Adrenal gland (tissue), 19 donors: ENCODE measurements at places on chromosomes 3 and 15. TPM values are rescaled to one million over a fixed set of nuclear protein-coding genes. Genes with fewer than 3 reads are reported as not detected.

DNA sequence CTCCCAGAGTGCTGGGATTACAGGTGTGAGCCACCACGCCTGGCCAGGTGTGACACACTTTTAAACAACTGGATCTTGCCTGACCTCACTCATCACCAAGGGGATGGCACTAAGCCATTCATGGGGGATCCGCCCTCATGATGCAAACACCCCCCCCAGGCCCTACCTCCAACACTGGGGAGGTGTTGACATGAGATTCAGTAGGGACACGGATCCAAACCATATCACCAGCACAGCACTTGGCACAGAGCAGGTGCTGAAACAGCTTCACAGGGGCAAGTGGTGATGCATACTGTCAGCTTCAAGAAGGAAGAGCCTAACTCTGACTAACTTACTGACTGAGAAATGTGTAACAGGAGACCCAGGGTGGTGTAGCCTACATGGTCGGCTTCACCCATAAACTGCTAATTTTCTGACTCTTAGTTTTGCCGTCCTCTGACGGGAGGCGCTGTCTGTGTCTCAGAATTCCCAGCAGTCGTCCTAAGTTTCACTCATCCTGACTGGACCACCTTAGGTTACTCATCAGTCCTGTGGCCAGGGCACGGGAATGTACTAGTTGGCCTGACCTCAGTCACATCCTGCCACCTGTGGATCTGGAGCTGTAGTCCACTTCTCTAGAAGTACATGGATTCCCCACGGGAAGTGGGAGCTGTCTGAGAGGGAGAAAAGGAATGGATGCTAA, 81.9 kb upstream of the PLXNA1 start:
- no peak overlapping the region for H3K27ac ChIP-seq
- H3K4me3 ChIP-seq = no peak overlapping the region
- H3K4me1 ChIP-seq = peaks cover 1% of the 10 kb centered on the region
- H3K36me3 ChIP-seq = no peaks in the 10 kb centered on the region
- no peak for DNase-seq

DNA sequence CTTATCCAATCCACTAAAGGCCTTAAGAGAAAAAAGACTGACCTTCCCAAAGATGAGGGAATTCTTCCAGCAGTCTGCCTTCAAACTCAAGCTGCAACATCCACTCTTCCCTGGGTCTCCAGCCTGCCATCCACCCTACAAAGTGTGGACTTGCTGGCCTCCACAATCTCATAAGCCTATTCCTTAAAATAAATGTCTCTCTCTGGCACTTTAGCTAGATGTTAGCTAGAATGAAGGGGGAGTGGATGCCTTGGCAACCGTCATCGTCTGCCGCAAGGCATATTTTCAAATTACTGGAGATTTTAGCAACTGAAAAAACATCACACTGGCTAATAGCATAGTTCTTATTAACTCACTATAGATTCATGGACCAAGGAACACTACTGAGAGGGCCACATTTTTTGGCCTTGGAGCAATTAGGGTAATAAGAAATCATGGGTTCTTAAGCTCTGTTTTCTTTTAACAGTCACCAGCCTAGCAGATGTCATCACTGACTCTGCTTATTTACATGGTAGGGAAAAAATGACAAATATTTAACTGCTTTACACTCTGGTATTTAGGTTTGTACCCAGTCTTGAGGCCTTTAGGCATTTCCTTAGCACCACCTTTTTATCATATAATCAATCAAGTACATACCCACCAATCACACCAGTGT, 245.3 kb downstream of the MYRIP start:
- no peak overlapping the region for H3K4me3 ChIP-seq
- H3K4me1 ChIP-seq = no peaks in the 10 kb centered on the region
- no peak for DNase-seq
- H3K27ac ChIP-seq = no peak overlapping the region
- no peaks in the 10 kb centered on the region for H3K27me3 ChIP-seq
- H3K36me3 ChIP-seq = no peaks in the 10 kb centered on the region

DNA sequence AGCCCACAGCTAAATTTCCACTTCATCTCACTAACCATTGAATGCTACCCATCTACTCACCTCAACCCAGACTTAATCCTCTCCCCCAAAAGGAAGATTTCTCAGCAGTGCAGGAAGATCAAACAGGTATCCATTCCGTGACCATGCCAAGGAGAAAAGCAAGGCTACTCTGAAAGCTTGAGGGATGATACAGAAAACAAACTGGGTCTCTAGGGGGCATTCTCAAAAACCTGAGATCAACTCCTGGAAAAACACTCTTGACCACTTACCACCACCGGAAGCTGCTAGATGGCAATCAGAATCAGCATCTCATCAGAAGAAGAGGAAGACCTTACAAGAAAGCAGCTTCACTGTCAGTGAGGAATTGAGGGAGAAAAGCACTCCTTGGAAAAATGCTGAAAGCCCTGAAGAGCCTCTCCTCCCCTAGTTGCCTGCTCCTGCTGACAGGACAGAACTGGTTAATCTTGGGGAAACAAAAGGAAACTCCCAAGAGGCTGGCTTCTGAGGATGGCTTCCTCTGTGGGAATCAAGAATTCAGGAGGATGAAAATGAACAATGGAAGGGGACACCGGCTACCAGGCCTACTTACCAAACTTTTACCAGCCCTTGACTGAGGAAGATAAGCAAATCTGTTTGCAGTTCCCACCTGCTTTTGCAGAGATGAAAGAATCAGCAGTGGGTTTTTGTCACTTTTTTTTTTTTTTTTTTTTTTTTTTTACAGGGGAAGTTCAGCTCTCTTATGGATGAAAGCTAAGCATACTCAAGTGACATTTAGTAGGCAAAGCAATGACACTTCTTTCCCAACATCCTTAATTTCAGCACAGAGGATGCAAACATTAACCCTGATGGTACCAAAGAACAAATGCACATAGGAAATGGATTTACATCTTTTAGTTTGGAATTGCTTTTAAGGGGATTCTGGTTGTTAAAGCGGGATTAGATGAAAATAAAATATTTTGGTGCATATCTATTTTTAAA, at the start of gene ATP8B4:
TSS of gene ATP8B4 (minus strand) at position 171 of the 978 bp plus-strand sequence. CDS start 12,267 bp downstream, outside the sequence.
- no peaks in the 10 kb centered on the region for H3K36me3 ChIP-seq
- no peak for DNase-seq
- no peaks in the 10 kb centered on the region for H3K27me3 ChIP-seq
- H3K4me3 ChIP-seq = no peak within 1 kb of the TSS

LRRC49 gene
- 6.7 TPM for total RNA-seq

NBEAL2 gene
- 7.3 TPM for total RNA-seq

GREM1 gene
- 0.90 TPM for total RNA-seq

FES gene
- 19.7 TPM for total RNA-seq
